ENCODE measurements at places on chromosomes 2 and 18.

GRCh38 chr2:195498176-195498575 is 158.8 kb upstream of the SLC39A10 start:
- H3K4me3 ChIP-seq, result no peak overlapping the region
- no peaks in the 10 kb centered on the region for H3K36me3 ChIP-seq
- no peaks in the 10 kb centered on the region for H3K4me1 ChIP-seq
- no peak overlapping the region for H3K27ac ChIP-seq

GRCh38 chr2:1049691-1050090 is 99.0 kb downstream of the SNTG2 start:
- H3K27me3 ChIP-seq, result no peaks in the 10 kb centered on the region
- H3K27ac ChIP-seq, result no peak overlapping the region
- DNase-seq, result no peak
- H3K4me3 ChIP-seq, result no peak overlapping the region
- H3K4me1 ChIP-seq, result no peaks in the 10 kb centered on the region

DNA sequence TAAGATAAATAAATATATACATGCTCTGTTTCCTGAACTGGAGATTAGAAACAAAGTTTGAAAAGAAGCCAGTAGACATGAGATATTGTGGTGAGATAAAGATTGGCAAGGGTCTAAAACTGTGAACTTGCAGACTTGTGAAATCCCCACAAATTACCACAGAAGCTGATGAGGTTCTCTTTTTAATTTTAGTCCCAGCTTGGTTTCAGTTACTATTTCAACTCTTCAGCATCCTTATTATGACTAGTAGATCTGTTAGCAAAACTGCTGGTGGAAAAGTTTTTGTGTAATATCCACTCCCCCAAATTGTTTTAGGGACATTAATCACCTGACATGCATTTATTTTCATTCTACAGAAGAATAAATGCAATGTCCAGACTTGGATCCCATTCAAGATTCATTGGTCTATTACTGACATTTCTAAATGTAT is 20.8 kb downstream of the RASGRP3 start:
- H3K36me3 ChIP-seq, result peaks cover 8% of the 10 kb centered on the region
- peaks cover 75% of the 10 kb centered on the region for H3K4me1 ChIP-seq
- H3K4me3 ChIP-seq, result peak overlapping the region; percentile 66
- H3K27ac ChIP-seq, result peak overlapping the region; percentile 91

- H3K27me3 ChIP-seq, result no peaks in the 10 kb centered on the region
- H3K4me3 ChIP-seq, result no peak overlapping the region
- H3K36me3 ChIP-seq, result no peaks in the 10 kb centered on the region
- H3K27ac ChIP-seq, result no peak overlapping the region
- H3K4me1 ChIP-seq, result no peaks in the 10 kb centered on the region
These were observed 7.7 kb downstream of the HPCAL1 start for GRCh38 chr2:10310309-10310888.

DNA sequence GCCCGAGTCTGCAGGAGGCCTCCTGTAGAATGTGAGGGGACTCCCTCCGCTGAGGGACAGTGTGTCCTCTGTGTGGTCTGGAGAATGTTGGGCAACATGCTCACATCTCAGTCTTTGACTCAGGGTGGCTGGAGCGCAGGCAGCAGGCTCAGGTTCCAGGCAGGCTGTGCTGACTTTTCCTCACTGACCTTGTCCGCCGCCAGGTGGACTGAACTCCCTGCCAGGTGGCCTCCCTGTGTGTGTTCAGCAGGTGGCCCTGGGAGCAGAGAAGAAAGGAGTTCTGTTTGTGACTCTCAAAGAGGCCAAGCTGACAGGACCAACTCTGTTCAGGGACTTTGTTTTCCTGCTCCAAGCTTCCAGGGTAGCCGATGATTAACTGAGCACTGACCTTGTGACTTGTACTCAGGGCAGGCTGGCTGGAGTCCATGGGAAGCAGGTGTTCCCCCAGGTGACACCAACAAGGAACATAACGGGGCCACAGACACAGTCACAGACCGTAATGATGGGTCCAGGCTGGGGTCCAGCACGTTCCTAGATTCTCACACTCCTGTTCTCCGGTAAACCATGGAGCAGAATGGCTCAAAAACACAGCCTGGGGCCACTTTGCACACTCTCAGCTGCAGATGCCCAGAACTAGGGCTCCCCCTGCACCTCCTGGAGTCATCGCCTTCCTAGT is 439.8 kb downstream of the RNF144A start:
- H3K4me1 ChIP-seq, result no peaks in the 10 kb centered on the region
- no peak overlapping the region for H3K27ac ChIP-seq
- no peaks in the 10 kb centered on the region for H3K36me3 ChIP-seq

GRCh38 chr18:13452871-13453680 is 234.5 kb downstream of the LDLRAD4 start:
- H3K36me3 ChIP-seq, result no peaks in the 10 kb centered on the region
- no peak overlapping the region for H3K27ac ChIP-seq
- H3K4me1 ChIP-seq, result peaks cover 30% of the 10 kb centered on the region
- no peaks in the 10 kb centered on the region for H3K27me3 ChIP-seq
- H3K4me3 ChIP-seq, result no peak overlapping the region
